ENCODE measurements at places on chromosomes 3 and 15. TPM values are rescaled to one million over a fixed set of nuclear protein-coding genes. Genes with fewer than 3 reads are reported as not detected.
A peak's percentile ranks its signal among the peaks of the same experiment; 100 is the strongest.

DNA sequence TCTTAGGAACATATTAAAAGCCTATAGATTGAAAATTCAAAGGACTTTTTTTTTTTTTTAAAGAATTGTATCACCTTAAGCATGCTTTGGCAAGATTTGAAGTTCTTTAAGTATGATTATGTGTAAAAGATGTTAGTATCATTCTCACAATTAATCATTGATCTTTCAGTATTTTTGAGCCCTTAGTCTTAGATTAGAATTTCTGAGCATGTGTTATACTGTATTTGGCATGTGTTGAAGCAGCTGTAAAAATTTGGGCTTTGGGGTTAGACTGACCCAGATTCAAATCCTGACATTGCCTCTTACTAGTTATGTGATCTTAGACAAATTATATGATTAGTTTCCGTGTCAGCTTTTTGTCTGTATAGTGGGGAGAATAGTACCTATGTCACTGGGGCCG is 6.3 kb downstream of the OXSR1 start:
- no peak for DNase-seq

DNA sequence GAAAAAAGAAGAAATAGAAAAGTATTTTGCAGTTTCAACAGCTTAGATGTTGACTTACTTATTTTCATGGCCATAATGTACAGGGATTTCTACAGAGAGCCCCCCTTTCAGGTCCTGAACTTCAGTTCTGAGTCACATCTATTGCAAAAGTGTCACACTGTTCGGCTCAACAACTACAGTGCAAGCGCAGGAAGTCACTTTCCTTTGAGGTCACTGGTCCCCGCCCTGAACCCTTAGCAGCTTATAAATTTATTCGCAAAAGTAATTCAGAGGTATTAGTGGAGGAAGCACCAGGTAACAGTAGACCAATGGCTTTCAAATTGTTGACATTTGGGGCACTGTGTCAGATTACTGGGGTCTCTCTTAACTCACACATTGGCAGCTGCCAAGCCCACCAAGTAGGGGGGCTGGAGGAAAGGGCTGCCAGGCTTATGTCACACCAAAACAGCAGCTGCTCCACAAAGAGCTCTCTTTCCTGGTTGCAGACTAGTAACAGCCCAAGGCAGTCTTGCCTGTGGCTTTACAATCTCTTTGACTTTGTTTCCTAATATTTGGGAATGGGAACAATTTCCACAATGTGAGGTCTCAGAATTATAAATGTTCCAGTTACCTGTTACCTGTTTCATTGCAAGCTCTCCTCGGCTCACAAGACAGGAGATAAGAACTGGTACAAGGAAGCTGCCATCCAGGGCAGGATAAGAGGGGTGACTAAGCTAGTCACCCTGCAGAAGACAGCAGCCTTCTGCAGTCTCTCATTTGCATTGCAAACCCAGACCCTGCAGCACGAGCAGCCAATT is 130.2 kb upstream of the STRIT1 start:
- no peak for DNase-seq

- no peak for DNase-seq
Observed at GRCh38 chr15:97501291-97501690, 459.2 kb upstream of the ARRDC4 start.

GRCh38 chr3:13612829-13613228 is 63.9 kb downstream of the FBLN2 start:
- no peak for DNase-seq

DNA sequence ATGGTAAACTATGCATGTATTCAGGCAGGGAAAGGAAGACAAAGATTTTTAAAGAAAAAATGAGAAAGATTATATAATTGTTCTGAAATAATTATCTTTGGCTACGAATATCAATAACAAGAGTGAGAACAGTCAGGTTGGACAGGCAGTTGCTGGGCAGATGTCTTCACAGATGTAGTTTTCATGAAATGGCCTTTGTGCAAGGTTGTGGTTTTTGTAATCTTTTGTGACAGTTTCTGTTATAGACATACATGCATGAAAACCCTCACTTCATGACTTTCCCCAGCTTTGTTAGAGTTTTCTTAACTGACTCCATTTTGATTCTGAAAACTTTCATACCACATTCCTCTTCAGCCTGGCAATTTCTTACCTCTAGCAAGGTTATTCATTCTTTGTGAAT is 34.9 kb upstream of the SLC25A36 start:
- DNase-seq: no peak

DNA sequence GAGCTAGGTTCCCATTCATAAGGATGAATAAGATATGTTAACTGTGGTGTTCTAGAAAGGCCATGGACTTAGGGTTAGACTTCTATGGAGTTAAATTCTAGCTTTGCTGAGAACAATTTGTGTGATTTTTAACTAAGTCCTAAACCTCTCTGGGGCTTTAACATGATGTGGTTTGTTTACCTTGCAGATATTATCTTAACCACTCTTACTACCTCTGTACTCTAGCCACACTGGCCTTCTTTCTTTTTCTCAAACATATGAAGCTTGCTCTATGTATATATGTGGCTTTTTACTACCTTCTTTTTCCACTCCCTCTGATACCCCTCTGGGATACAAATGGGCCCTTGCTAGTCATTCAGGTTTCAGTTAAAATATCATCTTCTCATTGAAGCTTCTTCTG is 108.4 kb downstream of the ZNF609 start:
- DNase-seq: no peak

- no peak for DNase-seq
Observed at GRCh38 chr3:138371070-138371965, 22.9 kb downstream of the MRAS start.

DNA sequence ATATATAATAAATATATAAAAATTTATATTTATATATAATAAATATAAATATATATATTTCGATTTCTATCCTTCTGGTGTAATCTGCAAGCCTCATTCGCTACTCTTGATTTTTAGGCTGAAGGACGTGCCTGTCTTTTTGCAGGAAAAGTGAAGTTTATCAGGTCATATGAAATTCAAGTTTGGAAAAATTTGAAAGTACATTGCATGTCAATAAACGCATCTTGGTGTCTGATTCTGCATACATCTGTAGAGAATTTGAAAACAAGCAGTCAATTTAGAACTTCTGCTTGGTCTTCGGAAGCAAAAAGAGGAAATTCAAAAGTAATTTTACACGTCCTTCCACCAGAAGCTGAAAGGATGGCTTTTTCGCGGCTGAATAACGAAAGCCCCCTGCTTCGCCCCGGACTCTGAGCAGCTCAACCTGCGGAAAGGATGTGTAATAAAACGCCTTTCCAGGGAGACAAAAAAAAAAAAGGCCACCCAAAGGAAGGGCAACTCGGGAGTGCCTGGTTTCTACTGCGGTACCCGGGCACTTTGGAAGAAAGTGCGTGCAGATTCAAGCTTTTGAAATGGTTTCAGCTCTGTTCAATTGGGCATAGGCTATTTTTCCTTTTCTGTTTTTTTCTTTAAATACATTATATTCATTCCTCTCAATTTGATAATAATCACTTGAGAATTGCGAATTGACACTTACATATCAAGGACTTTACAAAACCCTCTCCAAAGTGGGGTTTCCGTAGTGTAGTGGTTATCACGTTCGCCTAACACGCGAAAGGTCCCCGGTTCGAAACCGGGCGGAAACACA is 1.5 kb upstream of the MYNN start:
- peak; percentile 88 for DNase-seq

GRCh38 chr15:89192136-89192535 is 29.2 kb downstream of the RLBP1 start:
- DNase-seq: no peak

GRCh38 chr3:99948467-99949089 is 130.9 kb downstream of the CMSS1 start:
- DNase-seq: no peak

DNA sequence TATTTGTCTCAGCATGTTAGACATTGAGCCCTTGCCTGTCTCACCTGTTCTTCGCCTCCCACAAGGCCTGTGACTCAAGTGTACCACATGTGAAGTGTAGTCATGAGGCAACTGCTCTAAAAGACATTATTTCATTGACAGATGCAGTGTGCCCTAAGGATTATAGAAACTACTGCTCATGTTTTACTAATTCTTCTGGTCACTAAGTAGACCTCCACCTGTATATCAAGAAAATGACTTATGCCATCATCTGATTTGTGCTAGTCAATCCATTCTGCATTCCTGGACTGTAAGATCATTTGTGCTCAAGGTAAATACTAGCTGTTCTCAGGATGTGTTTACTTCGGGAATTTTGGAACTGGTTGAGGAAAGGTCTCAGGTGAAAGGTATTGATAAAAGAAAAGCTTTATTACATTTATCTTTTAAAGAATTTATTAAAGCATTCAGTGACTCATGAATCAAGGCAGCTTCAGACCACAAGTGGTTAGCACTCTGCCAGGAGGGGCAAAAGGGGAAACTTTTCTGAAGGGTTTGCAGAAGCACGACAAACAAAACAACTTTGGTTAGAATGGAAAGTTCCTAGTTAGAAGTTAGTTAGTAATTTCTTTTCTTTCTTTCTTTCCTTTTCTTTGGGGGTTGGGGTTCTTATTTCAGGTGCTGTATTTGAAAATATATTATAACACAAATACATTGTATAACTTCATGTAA is 465.3 kb upstream of the CBLB start:
- DNase-seq: no peak

- DNase-seq: no peak
Observed at GRCh38 chr3:147937341-147937740, 528.2 kb downstream of the ZIC1 start.

DNA sequence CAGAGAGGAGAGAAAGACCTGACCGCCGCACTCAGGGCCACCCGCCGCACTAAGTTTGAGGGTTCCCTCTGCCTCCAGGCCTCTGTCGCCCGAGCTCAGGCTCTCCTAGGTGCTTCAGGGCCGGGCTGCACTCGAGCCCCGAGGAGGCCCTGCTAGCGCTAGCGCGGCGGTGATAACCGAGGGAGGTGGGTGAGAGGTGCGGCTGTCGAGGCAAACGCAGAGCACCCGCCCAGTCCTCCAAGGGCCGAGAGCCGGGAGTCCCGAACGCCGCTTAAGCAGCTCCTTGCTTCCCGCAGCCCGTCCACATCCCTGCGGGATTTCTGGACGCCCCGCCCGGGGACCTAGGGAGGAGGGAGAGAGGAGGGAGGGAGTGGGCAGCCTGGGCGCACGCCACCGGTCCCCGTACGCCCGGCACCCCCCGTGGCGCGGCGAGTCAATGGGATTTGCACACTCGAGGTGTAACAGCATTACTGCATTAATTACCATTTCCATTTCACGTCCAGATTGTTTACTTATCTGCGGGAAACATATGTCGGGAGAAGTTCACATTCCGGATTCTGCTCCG is 6.8 kb downstream of the SOX14 start:
- DNase-seq: no peak

- no peak for DNase-seq
Observed at GRCh38 chr15:64162478-64162868, 349 bp downstream of the PPIB start.

- DNase-seq: no peak
Observed at GRCh38 chr3:193508108-193508507, 46.6 kb downstream of the ATP13A4 start.

DNA sequence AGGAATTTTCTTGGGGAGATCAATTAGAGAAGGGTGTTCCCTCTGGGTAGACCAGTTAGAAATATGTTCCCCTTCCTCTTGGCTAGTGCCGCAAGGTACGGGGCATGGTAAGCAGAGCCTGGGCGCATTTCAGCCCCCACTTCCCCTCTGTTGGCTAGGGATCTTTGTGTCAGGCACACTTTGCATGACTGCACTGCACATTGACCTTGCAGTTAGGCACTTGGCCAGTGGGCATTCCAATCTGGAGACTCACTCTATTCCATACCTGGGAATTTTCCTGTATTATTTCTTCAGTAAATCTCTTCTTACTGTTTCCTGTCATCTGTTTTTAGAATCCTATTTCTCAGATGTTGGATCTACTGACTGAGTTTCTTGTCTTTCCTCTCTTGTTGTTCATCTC is 30.0 kb upstream of the CACNA1D start:
- DNase-seq: no peak

- no peak for DNase-seq
Observed at GRCh38 chr3:20105513-20106280, 65.5 kb downstream of the KAT2B start.

GRCh38 chr3:28013864-28014473 is 227.4 kb upstream of the CMC1 start:
- DNase-seq: no peak

GRCh38 chr15:31307270-31308184 is 19.1 kb upstream of the KLF13 start:
- no peak for DNase-seq

DNA sequence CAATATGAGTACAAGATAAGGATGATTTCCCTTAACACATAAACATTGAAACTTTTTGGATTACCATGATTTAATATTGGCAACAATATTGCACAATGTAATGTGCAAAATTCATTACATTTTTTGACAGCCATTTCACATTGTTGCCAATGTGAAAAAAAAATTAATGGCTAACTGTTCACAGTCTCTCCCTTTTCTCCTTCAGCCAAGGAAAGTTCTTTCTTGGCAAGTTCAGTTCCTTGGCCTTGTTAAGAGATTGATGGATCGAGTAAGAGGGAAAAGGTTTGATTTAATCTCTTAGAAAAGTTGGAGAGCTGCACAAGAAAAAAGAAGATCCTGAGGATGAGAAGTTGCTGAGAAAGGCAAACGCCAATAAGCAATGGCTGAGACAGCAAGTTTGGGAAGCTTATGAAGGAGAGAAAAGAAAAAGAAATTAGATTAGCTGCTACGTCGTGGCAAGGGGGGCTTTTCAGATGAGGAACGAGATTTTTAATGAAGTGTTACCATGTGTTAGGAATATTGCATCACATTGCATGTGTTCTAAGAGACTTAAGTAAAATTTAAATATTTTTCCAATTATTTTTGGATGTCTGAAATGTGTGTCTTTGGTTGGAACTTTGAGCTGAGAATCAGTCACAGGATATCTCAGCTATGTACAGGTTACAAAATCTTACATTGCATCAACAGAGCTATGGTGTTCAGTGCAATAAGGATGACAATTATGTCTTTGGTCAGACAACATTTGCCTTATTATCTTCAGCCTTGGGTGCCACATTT is 61.4 kb upstream of the ZNF280D start:
- no peak for DNase-seq

Gene MINAR1
- polyA plus RNA-seq: 1.2 TPM

Gene LPP
- polyA plus RNA-seq: 26.1 TPM

Gene RARRES1
- polyA plus RNA-seq: 11.3 TPM

Gene ZIC4
- polyA plus RNA-seq: not detected

Gene POPDC2
- polyA plus RNA-seq: 4.5 TPM

Gene ERICH6
- 0.97 TPM for polyA plus RNA-seq

Gene CYP1A1
- polyA plus RNA-seq: 0.07 TPM

Gene ST3GAL6
- polyA plus RNA-seq: 77.0 TPM

Gene GABRG3
- 2.2 TPM for polyA plus RNA-seq

Gene CPA3
- 0.58 TPM for polyA plus RNA-seq

Gene GATA2
- 28.4 TPM for polyA plus RNA-seq

Gene MRAS
- polyA plus RNA-seq: 31.3 TPM

Gene PRSS50
- 2.4 TPM for polyA plus RNA-seq

Gene SAMD7
- not detected for polyA plus RNA-seq

Gene RETNLB
- polyA plus RNA-seq: not detected

Gene FBXO40
- 0.03 TPM for polyA plus RNA-seq

Gene WDR72
- 78.8 TPM for polyA plus RNA-seq
